ENCODE measurements at places on chromosomes 7 and 10. TPM values are rescaled to one million over a fixed set of nuclear protein-coding genes. Genes with fewer than 3 reads are reported as not detected.

The DENND2A gene
- total RNA-seq: 67.9 TPM

The ZPBP gene
- total RNA-seq: not detected

The IRF5 gene
- total RNA-seq: 7.7 TPM

The NUTM2D gene
- 0.87 TPM for total RNA-seq

The OGA gene
- total RNA-seq: 116 TPM

The MDH2 gene
- total RNA-seq: 80.6 TPM

Measured in renal cortical epithelial cell (primary cell).